NAMALWA (cell line): ENCODE measurements at places on chromosomes 1 and 21.

GRCh38 chr1:38031513-38031866 lies 15.1 kb downstream of the POU3F1 start:
- no peak for DNase-seq

DNA sequence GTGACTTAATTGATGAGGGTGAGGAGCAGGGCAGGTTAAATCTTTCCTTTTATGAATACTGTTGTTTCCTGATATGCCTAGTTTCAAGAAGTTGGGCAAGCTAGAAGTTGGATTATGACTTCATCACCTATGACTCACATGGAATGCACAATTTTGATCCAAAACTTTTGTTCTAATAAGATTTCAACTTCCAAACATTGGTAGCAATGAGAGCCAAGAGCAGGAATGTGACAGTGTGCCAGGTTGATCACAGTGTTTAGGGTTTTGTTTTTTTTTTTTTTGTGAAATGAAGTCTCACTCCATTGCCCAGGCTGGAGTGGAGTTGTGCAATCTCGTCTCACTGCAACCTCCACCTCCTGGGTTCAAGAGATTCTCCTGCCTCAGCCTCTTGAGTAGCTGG lies 349.4 kb downstream of the DUSP10 start:
- no peak for DNase-seq

- DNase-seq = no peak
These were observed 11.4 kb downstream of the FAM229A start for GRCh38 chr1:32350785-32351398.

DNA sequence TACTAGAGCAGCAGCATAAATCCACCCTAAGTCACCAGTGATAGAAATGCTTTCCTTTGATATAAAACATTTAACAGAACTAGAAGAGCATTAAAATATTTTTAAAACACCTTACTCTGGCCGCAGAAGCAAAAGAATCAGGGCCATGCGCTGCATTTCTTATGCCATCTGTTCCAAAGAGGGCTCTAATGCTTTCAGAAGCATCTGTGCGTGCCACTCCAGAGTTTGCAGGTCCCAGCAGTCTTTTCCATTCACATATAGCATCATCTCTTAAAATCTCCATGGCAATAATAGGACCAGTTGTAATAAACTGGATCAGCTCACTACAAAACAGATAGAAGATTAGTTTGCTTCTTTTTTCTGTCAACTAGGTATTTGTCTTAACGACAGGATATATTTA lies 69.2 kb downstream of the NME7 start:
- no peak for DNase-seq

GRCh38 chr1:61519631-61520030 lies 205.3 kb downstream of the TM2D1 start:
- no peak for DNase-seq

DNA sequence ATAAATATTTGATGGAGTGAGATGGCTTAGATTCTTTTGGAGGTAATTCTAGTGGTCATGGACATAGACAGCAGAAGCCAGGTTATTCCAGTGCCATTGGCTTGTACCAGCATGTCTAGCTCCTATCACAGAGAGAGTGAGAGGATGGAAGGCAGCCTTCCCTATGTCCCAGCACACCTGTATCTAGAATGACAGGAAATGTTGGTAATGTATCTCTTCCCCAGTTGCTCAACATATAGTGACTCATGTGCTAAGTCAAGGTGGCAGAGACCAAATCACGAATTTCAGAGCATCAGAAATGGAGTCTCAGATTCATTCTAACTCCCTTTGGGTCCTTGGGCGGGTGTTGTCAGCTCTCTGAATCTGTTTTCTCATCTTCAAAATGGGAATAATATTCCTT lies 28.4 kb downstream of the METTL13 start:
- DNase-seq = no peak

GRCh38 chr1:55214934-55215193 lies 300 bp downstream of the USP24 start:
- DNase-seq = no peak
